ENCODE measurements at places on chromosomes 16 and 17.

DNA sequence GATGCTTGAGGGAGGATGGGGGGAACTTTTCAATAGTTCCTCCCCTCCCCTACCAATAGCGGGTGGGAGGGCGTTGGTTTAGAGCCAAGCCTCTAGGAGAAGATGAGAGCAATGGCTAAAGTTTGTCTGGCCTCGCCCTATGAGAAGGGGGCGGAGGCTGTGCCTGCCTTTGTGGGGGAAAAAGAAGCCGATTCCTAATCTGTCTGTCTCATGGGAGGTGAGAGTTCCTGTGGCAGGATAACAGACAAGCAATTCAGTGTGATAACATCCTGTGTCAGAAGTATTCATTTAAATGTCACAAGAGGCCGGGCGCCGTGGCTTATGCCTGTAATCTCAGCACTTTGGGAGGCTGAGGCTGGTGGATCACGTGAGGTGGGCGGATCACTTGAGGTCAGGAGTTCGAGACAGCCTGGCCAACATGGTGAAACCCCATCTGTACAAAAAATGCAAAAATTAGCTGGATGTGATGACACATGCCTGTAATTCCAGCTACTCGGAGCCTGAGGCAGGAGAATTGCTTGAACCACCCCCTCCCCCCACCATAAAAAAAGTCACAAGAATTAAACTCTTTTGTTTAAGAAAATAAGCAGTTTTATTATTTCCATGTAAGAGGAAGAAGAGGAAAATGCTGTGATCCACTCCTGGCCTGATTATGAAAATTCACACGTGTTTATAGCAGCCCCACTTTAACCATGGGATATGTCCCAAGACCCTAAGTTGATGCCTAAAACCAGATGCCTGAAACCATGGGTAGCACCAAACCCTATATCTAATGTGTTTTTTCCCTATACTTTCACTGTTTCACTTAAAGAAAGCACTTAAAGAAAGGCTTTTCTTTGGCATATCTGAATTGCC lies 1.7 kb downstream of the SLFN5 start:
- peak; percentile 92 for DNase-seq

DNA sequence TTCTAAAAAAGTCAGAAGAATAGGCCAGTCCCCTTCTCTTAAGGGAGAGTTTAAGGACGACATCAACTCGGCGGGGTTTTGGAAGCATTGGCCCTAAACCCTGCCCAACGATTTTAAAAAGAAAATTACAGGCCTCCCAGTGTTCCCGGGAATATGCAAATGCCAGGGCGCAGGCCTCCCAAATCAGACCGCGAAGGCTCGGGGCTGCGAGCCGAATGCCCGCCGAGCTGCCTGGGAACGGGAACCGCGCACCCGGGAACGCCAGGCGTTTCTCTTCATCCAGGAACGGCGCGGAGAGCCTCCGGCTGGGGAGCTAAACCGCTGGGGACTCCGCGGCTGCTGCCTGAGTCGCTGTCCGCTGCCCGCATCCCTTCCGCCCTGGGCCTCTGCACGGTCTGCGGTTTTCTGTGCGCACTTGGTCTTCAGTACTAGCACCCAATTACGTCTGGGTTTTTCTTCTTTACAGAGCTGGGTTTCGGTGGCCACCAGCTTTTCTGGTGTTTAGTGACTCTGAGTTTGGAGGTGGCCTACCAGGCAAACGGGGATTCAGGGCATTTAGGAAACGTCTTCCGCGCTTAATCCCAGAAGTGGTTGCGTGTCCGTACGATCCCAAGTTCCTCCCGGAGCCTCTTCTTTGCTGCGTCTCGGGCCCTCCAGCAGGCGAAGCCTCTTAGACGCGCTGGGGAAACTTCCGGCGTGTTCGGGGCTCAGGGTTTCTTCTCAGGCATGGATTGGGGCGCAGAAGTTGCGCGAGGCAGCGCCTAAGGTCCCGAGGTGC lies 5.7 kb downstream of the IRX5 start:
- DNase-seq = no peak

DNA sequence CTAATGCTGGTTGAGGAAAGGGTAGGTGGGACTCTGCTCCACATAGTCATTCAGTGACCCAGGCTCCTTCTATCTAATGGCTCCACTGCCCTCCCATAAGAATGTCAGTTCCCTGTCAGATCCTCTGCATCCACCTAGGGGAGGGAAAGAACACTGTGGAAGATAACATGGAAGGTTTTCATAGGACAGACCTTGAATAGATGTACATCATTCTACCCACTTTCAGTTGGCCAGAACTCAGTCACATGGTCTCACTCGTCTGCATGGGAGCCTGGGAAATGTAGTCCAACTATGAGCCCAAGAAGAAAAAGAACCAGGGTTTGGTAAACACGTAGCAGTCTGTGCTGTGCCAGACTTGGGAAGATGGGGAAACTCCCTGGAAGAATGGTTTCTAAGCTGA lies 27.1 kb upstream of the SCNN1B start:
- no peak for DNase-seq

- DNase-seq = peak; percentile 45
Observed at GRCh38 chr16:15897834-15898254, 9.4 kb upstream of the CEP20 start.

- DNase-seq = no peak
Observed at GRCh38 chr16:11080327-11080967, 136.1 kb downstream of the CLEC16A start.

DNA sequence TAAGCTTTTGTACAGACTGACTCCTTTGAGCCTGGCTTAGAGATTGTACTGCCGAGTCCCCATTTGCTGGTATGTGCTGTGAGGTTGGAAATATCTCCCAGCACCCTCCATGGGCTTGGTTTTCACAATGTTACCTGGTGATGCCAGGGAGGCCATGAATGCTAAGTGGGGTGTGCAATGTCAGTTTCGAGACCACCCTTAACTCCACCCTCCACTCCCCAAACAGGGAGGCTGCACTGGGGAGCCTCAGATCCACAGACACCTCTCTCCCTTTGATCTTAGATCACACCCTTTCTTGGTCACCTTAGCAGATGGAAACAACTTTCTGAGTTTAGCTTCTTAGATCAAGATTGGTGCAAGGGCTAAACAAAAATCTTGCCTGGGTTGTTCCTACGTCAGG lies 28.6 kb upstream of the PIK3R6 start:
- no peak for DNase-seq

DNA sequence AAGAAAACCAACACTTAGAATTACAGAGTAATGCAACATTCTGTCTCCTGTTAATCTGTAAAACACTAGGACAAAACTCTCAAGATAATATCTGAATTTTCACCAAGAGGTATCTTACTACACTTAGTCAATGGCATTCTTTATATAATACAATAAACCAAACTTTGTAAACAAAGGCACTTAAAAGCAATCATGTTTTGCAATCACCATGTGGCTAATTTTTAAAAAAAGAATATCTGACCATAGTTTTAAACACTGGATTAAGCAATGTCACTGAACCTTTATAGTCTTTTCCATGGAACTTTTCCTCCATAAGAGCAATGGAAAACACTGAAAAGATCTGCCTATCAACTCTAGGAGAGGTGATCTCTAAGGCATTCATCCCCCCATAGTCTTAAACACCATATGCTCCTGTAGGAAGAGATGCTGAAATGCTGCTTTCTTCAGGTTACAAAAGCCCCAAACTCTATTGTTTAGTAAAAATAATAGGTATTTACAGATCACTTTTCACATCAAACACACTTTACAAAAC lies 144.2 kb upstream of the CORO6 start:
- DNase-seq = no peak

DNA sequence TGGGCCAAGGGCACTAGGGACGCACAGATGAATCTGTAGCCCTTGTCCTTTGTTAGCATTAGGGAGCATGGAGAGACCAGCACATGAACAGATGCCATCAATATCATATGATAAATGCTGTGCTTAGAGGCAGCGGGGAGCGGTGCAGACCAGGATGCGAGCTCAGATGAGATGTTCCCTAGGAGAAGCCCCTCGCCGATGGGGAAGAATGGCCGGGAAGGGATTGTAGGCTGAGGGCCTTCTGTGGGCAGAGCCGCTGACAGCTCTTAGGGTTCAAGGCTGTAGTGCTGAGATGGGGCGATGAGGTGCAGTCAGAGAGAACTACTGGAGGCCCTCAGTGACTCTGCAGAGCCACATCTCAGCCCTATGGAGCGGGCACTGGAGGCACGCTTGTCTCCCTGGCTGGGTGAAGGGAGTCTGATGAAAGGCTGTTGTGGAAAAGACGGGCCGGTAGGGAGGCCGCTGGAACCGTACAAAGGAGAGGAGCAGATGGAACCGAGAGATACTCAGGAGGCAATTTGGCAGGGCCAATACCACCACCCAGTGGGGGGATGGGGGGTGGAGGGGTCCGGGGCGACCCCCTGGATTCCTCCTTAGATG lies 66.3 kb upstream of the ENDOV start:
- DNase-seq = peak; percentile 12

DNA sequence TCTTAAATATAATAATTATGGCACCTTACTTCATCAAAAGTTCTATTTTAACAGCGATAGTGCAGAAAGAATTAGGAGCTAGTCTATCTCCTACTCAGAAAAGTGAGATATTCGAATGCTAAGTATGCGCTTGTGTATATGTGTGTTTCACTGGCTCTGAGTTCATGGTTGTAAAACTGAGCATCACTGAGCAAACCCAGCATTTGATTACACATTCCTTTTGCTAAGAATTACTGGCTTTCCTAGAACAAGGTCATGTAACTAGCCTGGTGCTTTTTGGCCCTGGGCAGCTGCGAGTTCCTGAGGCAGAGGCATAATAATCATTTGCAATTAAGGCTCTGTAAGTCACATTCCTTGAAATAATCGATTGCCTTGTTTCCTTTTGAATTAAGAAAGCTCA lies 157.2 kb downstream of the SNX29 start:
- DNase-seq = no peak

GRCh38 chr17:80989586-80989913 lies 2.1 kb upstream of the CHMP6 start:
- DNase-seq = no peak

GRCh38 chr16:1351215-1351581 lies 480 bp downstream of the TSR3 start:
- DNase-seq = peak; percentile 46

DNA sequence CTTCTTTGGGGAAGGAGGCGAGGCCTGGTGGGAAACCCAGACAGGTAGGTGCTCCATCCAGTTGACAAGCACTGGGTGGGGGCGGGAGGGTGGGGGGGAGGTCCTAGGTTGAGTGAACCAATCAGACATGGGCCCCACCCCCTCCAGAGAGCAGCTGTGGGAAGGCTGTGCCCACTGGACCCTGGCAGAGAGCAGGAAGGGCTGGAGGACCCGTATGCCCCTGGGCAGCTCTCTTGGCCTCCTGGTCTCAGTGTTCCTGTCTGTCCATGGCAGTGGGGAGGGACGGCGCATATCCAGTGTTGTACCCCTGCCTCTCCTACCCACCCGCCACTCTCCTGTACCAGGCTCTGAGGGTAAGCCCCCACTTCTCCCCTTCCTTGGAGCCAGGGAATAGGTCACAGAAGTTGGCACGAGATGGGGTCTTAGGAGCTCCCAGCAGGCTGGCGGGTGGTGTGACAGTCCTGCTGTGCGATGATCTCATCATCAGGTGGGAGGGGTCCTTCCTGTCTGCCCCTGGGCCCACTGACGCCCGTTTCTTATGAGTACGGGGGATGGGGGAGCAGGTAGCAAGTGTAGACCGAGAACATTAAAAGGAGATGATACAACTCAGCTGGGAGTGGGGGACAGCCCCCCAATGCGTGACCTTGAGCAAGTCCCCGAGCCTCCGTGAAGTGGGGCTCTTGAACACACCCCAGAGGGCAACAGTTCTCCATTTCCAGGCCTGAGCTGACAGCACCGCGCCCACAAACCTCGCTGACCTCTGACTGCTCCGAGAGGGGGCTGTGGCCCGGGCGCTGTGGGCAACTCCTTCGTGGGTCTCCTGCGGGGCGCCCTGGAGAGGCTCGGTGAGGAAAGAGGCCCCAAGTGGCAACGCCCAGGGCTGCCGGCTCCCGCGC lies 1.2 kb upstream of the ZFPM1 start:
- no peak for DNase-seq

- DNase-seq = no peak
Observed at GRCh38 chr16:69107316-69107962, 2.0 kb downstream of the HAS3 start.

DNA sequence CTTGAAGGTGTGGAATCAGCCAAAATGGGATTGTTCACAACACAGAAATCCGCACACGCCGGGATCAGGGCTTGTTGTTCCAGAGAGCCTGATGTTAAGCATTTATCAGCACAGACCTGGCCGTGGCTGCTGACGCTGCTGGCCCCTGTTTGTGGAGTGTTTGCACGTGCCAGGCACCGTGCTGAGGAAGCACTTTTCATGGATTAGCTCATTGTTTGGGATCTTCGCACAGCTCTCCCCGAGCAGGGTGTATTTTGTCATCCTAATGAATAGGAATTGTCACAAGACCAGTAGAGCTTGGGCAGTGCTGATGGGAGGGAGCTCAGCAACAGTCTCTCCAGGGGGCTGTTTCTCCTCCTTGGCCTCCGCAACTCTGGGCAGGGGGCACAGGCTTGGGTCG lies 160.4 kb upstream of the PLCG2 start:
- no peak for DNase-seq

- DNase-seq = no peak
Observed at GRCh38 chr16:85064186-85064585, 36.6 kb downstream of the KIAA0513 start.

GRCh38 chr16:27270349-27270748 lies 1.8 kb upstream of the NSMCE1 start:
- DNase-seq = no peak

DNA sequence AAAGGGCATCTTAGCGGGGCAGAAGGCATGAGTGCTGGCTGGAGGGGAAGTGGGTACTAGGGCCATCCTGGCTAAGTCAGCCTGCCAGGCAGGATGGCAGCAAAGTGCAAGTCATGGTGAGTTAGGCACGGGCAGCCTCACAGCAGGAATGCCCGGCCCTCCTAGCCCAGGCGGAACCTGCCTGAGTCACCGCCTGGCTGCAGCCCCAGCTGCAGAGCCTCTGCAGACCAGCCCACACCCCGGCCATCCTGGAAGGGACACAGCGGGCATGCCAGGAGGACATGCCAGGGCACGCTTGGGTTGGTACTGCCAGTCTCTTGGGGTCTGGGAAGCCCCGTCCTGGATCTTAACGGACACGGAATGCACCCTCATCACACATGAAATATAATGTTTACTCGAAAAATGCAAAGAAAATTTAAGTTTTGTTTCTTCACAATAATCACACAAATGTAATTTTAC lies 5.0 kb upstream of the ALDH3A1 start:
- DNase-seq = no peak

GRCh38 chr16:11679941-11680911 lies 12.0 kb downstream of the SNN start:
- peak; percentile 3 for DNase-seq

DNA sequence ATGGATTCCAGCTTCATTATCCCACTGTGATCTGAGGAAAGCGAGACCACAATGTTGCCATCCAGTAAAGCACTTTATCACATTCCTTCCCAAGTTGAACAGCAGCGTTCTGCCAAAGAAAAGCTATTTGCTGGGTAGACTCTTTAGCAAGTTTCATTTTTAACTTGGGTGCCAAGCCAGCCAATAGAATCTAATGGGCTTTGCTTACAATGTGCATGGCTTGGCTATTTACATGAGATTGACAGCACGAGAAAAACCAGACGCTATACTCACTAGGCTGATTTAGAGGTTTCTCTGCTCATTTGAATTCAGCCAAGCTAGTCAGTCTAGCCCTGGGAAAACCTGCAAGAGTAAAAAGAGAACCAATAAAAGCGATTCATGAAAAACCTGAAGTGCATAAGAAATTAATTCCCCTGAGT lies 108.9 kb downstream of the CDH13 start:
- DNase-seq = no peak

Data from activated naive CD4-positive, alpha-beta T cell treated with anti-CD3 and anti-CD28 coated beads, Interleukin-2, amount 10 ng/mL, durations not matched to agents 7 days and 5 days (primary cell).